ENCODE measurements at places on chromosomes 6 and 20.

- DNase-seq: no peak
These were observed 175.0 kb upstream of the CCN2 start for GRCh38 chr6:132126150-132126549.

DNA sequence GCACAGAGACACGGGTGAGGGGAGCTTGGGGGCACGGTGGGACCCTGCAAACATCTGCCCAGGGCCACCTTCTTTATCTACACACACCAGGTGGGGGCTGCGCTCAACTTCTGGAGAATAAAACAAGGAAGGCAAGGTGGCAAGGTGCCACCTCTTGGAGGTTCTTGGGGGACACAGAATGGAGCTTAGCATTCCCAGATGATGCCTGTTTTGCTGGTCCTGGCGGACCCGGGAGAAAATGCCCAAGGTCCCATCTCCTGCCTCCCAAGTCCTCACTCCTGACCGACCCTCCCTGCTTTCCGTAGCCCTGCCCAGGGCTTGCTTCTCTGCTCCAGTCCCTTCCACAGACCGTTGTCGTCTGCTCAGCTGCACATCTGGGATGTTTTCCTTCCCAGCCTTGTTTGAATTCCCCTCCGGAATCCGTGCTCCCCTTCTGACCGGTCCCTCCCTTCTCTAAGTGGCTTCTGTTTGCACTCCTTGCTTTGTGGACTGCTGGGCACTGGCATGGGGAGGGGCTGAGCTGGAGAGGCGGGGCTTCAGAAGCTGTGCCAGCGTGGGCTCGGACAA is 13.1 kb downstream of the ITPR3 start:
- peak; percentile 74 for DNase-seq

- DNase-seq: no peak
These were observed 95.4 kb downstream of the RNF217 start for GRCh38 chr6:125057392-125058246.

- DNase-seq: peak; percentile 52
These were observed 637 bp downstream of the MYLK4 start for GRCh38 chr6:2749969-2750600.

GRCh38 chr6:27544612-27545260 is 71.8 kb upstream of the ZNF184 start:
- DNase-seq: no peak

- peak; percentile 94 for DNase-seq
These were observed 16.4 kb downstream of the BRD2 start for GRCh38 chr6:32984622-32985389.

GRCh38 chr6:158485431-158485830 is 74.5 kb upstream of the TMEM181 start:
- DNase-seq: no peak

DNA sequence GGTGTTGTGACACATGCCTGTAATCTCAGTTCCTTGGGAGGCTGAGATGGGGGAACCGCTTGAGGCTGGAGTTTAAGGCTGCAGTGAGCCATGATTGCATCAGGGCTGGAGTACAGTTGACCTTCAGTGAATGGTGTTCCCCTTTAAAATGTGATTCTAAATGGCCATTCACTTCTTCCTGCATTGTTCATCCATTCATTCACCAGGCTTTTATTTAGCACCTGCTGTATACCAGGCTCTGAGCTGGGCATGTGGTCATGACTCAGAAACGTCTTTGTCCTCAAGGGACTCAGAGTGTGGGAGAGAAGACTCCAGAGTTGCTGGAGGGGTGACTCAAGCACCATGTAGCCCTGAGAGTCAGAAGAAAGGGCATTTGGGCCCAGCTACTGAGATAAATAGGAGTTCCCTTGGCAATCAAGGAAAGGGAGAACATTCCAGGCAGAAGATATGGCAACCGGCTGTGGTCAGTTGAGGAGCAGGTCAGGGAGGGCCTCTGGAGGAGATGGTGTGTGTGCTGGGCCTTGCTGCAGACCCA is 101.1 kb downstream of the DLGAP4 start:
- no peak for DNase-seq

- DNase-seq: no peak
These were observed 61.5 kb downstream of the EDN1 start for GRCh38 chr6:12351672-12352071.
